ENCODE measurements at places on chromosomes 7 and 10.

DNA sequence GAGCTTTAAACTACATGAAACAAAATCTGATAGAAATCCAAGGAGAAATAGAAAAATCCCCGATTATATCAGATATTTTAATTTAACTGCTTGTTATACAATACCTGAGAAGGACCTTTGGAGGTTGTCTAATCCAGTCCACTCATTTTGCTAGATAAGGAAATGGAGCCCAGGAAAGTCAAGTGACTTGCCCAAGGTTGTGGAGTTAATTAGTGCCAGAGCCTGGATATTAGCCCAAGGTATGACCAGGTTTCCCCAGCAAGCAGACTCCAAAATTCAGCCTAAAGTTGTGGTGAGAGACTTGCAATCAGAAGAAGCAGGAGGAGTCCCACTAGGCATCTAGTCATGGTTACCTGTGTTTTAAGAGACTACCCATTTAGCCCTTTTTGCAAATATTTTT, 11.7 kb upstream of the EEPD1 start:
- no peak for DNase-seq

- no peak for DNase-seq
These were observed at the start of gene C1QL3 for GRCh38 chr10:16521311-16522016. C1QL3 (minus strand) TSS chr10:16521879; CDS start chr10:16521065, 814 bp downstream.

DNA sequence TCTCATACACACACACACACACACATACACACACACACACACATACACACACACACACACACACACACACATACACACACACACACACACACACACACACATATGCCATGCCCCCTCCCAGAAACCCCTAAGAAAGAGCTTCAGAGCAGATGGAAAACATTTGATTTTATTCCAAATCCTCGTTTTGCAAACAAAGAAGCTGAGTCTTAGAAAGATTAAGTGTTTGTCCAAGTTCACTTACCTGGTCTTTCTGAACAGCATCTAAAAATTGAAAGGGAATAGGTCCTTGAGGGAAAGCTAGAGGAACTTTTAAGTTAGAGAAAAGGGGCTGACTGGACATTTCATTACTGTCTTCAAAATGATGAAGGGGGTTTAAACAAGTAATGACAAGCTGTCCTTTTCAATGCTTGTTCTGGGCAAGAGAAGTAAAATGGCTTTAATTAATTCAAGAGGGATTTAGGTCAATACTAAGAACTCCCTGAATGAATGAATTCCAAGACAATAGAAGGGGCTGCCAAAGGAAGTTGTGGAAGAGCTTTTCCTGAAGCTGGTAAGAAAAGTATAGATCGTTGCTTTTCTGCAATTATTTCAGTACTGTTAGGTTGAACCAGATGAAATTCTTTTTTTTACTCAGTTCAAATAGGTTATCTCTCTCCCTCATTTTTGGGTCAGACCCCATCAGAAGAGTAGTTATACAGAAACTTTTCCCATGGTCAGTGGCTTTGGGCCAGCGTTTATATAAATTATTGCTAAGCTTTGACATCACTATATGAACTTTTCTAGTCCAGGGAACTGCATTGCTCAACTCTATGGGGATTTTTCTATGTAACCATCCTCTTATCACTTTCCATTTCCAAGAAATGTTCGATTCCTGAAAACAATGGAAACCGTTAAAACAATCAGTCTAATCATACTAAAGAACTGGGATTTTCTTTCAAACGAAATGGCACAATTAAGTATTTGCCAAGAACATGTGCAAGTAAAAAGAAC, 261.4 kb downstream of the MTERF1 start:
- no peak for DNase-seq

DNA sequence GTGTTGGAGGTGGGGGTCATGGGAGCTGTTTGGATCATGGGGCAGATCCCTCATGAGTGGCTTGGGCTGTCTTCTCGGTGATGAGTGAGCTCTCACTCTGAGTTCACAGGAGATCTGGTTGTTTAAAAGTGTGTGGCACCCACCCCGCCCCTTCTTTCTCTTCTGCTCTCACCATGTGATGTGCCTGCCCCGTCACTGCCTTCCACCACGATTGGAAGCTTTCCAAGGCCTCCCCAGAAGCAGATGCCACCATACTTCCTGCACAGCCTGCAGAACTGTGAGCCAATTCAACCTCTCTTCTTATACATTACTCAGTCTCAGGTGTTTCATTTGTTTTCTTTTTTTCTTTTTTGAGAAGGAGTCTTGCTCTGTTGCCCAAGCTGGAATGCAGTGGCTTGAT, 170.0 kb downstream of the PTPN20 start:
- no peak for DNase-seq

DNA sequence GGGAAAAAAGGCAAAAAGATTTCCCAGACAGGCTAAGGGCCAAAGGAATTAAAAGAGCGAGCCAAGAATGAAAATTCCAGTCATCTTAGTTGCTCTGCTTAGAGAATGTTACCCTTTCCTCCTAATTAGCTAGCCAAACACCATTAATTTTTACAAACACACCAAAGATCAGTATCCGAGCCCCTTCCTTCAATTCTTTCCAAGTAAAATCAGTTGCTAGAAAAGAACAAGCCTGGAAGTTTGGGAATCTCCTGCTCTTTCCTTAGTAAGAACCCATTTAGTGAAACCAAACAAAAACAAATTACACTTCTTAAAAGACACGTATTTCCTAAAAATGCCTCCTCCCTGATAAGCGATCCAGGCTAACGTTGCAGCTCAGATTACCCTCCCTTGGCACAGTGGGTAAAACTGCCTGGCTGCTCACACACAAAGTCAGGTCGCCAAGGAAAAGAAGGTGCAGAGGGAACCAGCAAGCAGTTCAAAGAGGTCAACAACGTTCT, 57.1 kb upstream of the ABLIM1 start:
- no peak for DNase-seq

DNA sequence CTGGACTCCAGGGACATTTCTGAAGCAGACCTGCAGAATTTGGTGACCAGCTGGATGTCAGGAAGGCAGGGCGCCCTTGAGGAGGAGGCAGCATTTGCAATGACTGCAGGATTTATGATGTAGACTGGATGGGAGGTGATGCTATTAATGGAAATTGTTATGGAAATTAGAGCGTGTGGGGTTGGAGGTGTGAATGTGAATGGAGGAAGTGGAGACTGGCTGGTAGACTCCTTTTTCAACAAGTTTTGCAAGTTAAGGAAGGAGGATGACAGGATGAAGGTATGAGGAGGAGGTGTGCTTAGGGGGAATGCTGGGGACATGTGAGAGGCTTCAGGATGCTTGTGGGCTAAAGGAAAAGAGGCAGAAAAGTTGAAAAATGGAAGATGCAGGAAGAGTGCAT, 137.0 kb downstream of the TMEM178B start:
- no peak for DNase-seq

DNA sequence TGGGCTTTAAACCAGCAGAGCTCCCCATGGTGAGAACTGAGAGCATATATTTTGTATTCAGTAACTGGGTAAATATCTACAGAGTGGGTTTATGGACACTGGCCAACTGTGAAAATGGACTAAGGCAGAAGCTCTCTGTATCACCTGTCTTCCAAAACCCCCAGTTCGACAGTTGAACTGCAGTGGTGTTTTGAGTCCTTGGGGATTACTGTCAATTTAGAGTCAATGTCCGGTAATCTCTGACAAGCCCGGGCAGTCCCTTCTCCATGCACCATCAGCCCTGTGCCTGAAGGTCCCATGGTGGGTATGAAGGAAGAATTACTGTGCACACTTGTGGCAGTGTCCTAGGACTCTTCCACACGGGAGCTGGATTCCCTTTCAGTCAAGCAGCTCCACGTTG, 235.0 kb downstream of the CCSER2 start:
- DNase-seq, result no peak

DNA sequence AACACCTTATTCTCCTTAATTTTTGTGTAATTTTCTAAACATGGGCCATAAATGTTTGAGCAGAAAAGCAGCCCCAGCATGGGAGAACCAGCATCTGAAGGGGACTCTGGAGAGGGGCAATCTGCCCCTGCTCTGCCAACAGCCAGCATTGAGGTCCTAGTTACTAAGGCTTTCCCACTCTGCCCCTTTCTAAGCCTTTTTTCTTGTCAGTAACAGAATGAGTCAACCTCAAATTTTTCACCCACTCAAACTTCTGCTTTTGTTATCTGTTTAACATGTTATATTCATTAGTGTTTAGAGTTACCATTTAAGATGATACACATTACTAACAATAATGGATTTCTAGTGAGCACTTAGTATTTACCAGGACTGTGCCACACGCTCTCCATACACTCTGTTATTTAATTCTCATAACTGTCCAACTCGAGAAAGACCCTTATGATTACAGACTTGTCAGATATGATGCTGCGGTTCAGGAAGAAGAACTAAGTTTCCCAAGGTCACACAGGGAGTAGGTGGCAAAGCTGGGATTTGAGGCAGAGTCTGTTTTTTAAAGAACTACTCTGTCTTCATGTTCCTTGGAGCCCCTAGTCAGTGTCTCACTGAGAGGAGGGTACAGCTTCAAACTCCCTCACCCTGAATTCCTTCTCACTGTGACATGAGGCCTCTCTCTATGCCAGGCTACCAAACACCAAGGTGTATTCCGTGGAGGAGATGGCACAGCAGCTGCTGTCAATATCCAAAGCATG, 19.9 kb upstream of the GPAM start:
- no peak for DNase-seq

GRCh38 chr10:62688971-62689700, 115.4 kb upstream of the ADO start:
- DNase-seq, result no peak

DNA sequence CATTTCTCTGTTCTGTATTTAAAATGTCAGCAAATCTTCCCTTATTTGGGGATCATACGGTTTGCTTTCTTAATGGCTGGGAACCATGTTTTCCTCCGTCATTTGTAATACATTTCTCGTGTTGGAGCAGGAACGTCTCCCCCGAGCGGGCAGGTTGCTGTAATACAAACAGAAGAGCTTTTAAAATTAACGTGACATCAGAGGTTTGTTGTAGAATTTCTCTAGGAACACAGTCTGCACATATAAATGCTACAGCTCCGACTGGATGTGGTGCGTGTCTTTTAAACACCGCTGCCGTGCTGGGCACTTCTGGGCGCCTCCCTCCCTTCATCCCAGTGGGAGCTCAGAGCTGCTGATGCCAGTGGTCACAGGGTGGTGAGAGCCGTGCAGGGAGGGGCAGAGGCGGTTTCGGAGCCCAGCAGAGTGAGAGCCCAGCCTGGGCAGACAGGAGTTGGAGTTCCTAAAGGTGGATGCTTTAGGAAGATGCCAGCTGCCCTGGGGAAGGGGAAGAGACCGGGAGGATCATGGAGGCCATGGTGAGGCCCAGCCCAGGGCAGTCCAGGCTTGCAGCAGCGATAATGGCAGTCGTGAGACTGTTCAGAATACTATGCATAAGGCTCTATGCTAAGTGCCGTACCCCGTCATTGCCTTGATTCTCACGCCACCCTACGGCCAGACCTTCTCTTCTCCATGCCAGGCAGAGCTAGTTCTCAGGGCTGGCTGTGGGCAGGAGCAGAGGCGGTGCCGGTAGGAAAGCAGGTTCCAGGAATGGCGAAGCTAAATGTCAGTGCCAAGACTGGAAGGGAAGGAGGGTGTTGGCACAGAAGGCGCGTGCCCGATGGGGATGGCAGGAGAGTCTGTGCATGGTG, 96.2 kb downstream of the GLRX3 start:
- DNase-seq, result no peak

GRCh38 chr7:139397192-139397591, 37.5 kb downstream of the LUC7L2 start:
- DNase-seq, result no peak

DNA sequence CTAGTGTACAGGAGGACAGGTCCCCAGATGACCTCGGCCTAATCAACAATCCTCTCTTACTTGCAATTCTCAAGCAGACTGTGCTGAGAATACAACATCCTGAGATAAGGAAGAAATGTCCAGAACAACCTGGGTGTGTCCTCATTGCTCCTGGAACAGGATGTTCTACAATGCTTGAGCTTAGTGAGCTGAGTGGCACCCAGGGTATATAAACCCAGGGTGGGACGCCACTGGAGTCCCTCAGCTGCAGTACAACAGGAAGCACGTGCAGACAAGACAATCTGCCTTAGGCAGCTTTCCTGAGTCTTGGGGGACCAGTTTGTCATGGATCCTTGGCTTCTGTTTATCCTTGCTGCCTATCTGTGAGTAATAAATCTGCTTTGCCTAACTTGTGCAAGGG, 27.7 kb upstream of the SLC25A13 start:
- no peak for DNase-seq

- DNase-seq, result no peak
These were observed 75.2 kb downstream of the ST8SIA6 start for GRCh38 chr10:17379151-17379690.

- no peak for DNase-seq
These were observed 1.1 kb upstream of the PPP1R35 start for GRCh38 chr7:100437150-100438100.

DNA sequence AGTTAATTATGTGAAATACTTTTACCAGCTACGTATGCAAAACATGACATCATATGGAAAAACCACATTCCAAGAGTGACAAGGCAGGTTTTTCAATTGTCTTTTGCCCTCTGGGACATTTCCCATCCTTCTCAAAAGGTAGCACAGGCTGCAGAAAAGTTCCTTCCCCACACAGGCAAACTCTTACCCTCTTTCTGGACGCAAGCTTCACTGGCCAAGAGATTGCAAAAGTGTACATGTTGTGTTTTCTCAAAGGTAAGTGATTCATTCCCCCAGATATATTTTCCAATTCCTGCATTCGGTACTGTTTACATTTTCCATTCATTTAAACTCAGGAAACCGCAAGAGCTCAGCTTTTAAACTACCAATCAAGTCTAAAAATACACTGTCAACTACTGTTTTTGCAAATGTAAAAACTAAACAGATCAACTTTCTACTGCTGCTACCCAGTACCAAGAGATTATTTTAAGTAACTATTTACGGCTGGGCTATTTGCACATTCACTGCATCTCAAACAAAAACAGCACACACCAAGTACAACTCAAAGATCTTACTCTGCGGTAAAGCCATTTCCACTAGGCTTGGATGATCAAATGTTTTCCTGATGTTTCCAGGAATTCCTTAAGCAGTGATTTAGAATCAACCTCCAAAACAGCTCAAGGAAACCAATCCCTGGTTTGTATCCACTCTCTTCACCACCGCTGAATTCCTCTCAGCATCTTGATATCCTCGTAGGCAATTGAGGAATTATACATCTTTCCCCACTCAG, 233.6 kb upstream of the CCDC6 start:
- no peak for DNase-seq

All from stimulated activated CD8-positive, alpha-beta memory T cell treated with anti-CD3 and anti-CD28 coated beads, Interleukin-7, amount 100 ng/mL, for 1 hour (primary cell).